ENCODE measurements at places on chromosomes 2 and 18.

DNA sequence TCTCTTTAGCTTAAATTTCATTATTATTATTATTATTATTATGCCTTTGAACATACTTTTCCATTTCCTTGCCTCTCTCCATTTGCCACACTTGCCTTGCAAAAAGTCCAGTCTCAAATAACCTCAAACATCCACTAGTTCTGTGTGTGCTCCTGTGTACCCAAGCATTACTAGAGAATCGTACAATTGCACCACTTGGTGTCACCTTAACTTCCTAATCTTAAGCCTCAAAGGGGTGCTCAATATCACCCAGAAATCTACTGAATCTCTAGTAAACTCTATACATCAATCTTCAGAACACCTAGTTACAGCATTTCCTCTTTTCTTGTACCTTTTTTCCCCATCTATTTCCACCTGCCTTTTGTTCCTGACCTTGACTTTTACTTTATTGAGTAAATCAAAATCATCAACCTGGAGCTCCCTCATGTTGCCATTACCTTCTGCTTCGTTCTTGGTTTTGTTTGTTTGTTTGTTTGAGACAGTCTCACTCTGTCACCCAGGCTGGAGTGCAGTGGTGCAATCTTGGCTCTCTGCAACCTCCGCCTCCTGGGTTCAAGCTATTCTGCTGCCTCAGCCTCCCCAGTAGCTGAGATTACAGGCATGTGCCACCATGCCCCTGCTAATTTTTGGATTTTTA is 12.5 kb upstream of the SOS1 start:
- DNase-seq, result no peak

DNA sequence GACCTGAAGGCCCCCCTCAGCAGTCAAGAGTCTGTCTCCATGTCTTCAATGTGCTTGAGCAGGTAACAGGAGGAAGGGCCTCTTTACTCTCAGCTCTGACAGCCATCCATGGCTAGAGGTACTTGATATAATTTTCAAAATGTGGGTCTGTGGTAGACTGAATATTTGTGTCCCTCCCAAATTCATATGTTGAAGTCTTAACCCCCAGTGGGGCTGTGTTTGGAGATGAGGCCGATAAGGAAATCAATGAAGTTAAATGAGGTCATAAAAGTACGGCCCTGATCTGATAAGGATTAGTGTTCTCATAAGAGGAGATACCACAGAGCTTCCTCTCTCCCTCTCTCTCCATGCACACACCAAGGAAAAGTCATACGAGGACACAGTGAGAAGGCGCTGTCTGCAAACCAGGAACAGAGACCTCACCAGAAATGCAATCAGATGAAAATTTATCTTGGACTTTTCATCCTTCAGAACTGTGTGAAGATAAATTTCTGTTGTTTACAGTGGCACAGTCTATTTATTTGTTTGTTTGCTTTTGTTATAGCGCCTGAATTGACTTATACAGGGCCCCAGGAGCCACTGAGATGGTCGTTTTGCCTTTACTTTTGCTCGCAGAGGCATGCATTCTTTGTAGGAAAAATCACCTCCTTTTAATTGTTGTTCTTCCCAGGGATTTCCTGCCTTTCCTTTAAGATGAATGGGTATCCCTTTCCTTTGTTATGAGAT is 274.8 kb upstream of the TRIB2 start:
- no peak for DNase-seq

- no peak for DNase-seq
Measured at GRCh38 chr2:241091734-241092445, 10.2 kb downstream of the MTERF4 start.

- DNase-seq, result no peak
Measured at GRCh38 chr2:32865399-32866068, 81.2 kb upstream of the LTBP1 start.

GRCh38 chr18:37565101-37565976 is at the start of gene CELF4:
Gene CELF4, minus strand, starts transcription at chr18:37565798.
- DNase-seq, result no peak

- DNase-seq, result no peak
Measured at GRCh38 chr2:45706033-45706432, 54.6 kb downstream of the PRKCE start.

GRCh38 chr18:54532222-54532621 is 58.8 kb upstream of the DYNAP start:
- DNase-seq, result no peak

- DNase-seq, result no peak
Measured at GRCh38 chr18:3094338-3094684, 81.4 kb upstream of the LPIN2 start.

GRCh38 chr2:233850745-233851144 is 3.6 kb downstream of the HJURP start:
- no peak for DNase-seq

DNA sequence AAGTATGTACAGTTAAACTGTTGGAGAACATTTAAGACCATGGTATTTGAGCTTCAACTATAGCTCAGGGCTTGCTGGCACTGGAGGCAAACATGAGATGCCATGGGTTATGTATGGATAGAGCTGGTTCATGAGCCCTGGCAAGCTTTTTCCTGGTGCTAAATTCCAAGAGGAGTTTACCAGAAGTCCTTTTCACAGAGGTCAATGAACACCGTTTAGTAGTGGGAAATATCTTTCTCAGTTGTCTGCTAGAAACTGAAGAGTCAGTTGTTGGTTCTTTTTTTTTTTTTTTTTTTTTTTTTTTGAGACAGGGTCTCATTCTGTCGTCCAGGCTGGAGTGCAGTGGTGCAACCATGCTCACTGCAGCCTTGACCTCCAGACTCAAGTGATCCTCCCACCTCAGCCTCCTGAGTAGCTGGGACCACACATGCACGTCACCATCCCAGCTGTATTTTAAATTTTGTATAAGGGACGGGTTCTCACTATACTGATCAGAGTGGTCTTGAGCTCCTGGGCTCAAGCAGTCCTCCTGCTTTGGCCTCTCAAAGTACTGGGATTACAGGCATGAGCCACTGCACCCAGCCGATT is 1.3 kb downstream of the KHK start:
- DNase-seq, result no peak

DNA sequence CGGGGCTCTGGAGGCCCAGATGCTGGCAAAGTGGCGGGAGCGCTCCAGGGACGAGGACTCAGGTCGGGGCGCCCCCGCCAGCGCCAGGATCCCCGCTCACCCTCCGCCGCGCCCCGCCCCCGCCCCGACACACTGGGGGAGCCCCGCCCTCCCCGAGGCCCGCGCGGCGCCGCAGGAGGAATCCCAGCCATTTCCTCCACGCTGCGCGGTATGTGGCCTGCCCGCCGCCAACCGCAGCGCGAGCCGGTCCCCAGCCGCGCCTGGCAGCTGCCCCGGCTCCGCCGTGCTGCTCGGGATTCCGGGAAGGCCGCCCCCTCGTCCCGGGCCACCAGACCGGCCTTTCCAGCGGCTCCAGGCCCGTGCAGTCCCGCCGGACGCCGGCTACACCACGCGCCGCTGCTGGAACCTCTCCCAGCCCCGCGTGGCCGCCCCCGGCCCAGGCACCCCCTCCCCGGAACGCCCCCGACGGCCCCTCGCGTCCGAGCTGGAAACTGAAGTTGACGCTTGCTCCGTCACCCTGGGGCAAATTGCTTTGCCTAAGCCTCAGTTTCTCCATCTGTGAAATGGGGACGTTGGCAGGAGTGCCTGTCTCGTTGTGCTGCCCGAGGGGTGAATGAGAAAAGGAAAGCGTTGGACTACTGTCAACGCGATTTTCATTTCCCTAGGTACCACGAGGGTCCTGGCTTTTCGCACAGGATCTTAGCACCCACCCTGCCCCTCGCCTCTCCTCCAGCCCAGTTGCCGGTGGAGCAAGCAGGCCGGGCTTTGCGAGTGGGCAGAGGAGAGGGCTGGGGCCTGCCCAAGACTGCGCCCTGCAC is 53.6 kb downstream of the PKDCC start:
- DNase-seq, result peak; percentile 82

DNA sequence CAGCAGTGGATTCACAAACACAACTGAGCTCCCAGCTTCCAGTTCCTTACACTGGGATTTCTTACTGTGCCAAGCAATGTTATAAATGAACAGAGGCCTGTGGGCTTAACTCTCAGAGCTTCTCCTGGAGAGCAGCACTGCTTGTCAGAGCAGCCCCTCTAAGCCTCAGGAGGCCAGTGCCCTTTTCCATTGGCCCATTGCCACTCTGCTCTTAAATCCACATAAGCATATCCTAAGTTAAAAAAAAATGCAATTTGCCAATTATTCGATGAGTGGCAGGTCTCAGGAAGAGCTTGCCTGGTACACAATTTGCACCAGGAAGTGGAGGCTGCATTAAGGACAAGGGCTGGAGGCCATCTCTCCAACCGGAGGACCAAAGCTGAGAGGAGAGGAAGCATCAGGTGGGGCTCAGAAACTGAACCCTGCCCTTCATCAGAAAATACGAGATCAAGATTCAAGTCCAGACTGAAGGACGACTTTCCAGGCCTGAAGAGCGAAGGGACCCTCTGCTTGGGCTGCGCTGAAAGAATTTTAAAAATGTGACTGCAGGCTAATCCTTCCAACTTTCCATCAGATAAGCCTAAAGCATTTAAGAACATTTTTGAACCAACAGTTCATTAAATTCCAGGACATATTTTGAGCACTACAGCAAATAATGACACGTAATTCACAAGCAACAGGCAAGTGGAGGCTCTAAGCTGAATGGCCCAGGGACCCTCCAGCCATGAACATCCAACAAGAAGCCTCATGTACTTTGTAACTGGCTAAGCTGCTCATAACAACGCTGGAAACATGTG is 28.4 kb upstream of the PXDN start:
- no peak for DNase-seq

- DNase-seq, result no peak
Measured at GRCh38 chr2:11344956-11345677, 681 bp upstream of the ROCK2 start.

DNA sequence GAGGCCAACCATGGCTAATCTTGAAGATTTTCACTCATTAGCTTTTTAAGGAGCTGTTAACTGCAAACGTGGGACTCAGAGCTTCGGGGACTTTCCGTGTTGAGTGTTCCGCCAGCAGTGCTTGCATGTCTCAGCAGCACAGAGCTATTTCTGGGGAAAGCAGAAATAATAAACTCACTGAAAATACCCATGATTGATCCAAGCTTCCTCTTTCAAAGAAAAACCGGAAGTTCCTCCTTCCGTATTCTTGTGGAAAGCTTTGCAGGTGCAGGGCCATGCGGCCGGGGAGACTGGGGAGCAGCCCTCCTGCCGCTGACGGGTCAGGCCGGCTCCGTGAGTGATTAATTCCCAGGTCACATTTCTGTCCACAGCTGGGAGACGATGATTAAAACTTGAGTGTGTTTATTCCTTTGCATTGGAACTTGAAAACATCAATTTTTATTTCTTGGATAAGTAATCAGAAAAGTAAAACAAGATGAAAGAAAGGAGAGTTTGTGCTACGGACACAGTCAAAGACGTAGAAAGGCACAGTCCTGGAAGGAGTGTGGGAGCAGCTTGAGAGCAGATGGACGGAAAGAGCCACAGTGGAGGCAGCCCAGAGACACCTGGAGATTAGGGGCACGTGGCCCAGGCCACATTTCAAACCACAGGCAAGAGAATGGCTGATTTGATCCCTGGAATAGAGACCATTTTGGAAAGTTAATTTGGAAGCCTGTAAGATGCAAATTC is 54.2 kb upstream of the CTDP1 start:
- no peak for DNase-seq

DNA sequence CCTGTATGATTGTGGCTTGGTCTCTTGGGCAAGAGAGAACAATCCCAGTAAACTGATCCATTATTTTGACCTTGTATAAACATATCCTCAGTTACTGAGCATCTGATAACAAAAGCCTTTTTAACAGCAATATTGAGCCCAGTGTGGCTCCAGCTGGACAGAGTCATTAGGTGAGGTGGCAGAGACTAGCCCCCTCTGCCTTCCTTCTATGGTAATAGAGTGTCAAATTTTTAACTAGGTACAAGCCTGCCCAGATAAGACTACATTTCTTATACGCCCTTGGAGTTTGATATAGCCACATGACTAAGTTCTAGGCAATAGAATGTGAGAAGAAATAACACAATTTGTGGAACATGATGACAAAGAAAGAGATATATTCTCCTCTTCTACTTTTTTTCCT is 56.2 kb downstream of the HNMT start:
- DNase-seq, result no peak

DNA sequence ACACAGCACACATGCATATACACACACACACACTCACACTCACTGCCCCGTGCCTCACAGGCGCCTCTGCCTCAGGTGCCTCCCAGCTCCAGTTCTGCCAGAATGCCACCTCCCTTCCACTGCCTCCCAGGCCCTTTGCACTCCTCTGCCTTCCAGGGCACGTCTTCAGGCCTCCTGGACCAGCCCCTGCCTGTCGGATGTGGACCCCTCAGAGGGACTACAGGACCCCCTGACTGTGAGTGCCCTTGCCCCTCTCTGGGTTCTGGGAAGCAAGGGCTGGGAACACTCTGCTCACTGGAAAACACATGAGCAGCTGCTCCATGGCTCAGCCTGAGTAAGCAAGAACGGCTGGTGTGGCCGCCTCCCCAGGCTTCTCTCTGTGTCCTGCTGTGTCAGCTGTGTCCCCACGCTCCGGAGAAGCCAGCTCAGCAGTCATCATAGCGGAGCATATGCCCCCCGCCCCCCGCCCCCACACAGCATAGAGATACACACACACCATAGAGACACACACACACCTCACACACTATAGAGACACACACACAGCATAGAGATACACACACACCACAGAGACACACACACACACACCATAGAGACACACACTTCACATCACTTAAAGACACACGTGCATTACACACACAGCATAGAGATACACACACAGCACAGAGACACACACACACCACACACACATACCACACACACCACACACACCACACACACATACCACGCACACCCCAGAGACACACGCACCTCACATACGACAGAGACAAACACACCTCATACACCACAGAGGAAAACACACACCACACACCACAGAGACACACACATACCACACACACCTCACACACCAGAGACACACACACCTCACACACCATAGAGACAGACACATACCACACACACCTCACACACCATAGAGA is 271.3 kb downstream of the CYRIA start:
- DNase-seq, result peak; percentile 75

DNA sequence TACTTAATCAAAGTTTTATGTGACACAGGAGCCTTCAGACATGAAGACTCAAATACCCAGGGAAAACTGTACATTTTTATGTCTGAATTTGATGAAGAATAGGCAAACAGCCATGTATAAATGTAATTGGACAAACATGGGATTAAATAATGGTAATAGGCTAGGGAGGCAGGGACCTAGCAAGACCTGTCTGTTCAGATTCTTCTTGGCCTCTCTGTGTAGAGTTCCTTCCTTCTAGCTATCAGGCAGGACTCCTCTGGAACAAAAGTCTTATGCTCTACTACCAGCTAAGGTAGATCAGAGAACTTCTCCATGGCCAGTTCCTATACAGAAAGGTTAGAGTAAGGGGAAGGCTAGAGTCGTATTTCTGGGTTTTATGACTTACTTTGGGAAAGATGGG is 9.5 kb upstream of the PARD3B start:
- no peak for DNase-seq

- DNase-seq, result peak; percentile 82
Measured at GRCh38 chr18:58493516-58494253, 135.2 kb downstream of the ALPK2 start.

- no peak for DNase-seq
Measured at GRCh38 chr2:227163485-227163997, 464 bp downstream of the COL4A4 start.

GRCh38 chr2:11500702-11501303 is 33.0 kb upstream of the GREB1 start:
- no peak for DNase-seq

- DNase-seq, result no peak
Measured at GRCh38 chr2:71811726-71812125, 335.9 kb downstream of the CYP26B1 start.
